NCI-H187 treated with DMSO at 0.1 percent for 48 hours (cell line): ENCODE measurements at places on chromosomes 7 and 10.

DNA sequence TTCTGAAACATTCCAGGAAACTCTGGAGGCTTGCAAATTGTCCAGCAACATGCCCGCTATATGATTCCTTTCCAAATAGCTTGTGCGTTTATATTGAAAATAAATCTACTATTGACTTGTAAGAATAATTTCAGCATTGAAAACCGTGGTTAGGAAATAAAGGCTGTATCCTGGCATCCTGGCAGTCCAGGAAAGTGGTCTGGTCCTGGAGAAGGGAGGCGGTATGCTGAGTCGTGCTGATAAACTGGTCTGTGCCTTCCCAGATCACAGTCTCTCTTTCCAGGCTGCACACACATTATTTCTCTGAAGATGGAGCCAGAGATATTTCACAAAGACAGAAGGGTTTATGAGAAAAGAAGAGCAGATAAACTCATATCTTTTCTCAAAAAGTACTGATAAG is 350.1 kb upstream of the COBL start:
- no peak for DNase-seq

DNA sequence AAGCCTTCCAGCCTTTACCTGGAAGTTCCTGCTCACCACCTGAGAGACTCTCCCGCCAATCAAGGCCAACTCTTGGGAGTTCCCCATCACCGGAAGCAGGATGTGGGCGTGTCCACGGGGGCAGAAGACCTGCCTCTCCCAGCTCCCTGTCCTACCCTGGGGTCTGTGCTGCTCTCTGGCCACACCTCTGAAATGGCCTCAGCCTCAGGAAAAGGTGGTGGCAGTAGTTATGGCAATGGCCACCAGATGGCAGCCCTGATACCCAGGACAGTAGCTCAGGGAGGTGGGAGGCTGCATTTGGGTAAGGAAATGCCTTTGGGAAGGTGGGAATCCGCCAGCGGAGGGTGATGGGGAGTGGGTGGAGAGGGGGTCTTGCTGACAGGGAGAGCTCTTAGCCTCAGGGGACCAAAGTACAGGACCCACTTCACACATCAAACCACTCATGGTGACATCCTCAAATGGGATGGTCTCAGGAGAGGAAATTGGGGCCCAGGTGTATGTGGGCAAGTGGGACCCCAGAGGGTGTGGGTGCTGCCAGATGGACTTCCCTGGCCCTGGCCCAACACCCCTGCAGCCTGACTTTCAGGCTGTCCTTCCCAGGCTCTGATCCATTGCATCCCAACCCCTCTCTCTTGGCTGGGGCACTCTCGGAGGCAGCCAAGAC is 33.9 kb downstream of the KAZALD1 start:
- DNase-seq: peak; percentile 10

- DNase-seq: no peak
Observed at GRCh38 chr7:97580205-97580604, 151.7 kb upstream of the TAC1 start.

GRCh38 chr10:121734589-121735045 is 136.4 kb upstream of the FGFR2 start:
- DNase-seq: no peak

DNA sequence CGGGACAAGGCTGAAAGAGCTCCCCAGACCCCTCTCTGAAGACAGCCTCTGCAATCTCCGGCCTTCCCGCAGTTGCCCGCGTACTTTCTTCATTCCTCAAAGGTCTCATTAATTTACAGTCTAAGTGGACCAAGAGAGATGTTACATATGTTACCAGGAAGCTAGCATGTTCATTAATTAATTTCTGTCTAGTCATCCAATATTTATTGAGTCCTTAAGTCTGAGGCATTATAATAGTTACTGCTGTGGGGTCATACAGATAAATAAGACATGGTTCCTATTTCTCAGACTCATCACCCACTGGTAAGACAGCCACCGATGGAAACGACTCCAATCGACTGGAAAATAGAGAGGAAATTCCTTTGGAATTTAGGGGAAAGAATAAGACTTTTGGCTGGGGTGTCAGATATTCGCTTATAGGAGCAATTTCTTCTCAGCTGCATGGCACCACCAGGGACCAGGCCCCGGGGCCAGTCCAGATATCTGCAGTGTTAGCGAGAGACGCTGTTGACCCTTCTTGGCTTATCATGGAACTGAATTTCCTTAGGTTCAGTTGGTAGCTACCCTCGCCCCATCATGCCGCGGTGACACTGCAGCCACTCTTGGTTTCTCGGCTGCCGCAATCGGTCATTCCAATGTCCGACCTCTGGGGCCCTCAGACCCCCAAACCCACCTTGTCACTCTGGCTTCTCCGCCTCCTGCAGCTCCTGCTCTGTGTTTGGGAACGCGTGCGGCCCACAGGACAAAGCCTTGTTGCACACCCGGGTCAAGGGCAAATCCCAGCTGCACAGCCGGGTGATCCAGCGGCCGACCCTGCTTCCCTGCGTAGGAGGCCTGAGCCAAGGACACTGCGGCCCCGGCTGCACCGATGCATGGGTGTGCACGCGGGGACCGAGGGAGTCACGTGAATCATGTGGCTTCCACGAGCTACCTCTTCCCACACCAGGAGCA is 383.2 kb downstream of the DNAJB6 start:
- DNase-seq: no peak

DNA sequence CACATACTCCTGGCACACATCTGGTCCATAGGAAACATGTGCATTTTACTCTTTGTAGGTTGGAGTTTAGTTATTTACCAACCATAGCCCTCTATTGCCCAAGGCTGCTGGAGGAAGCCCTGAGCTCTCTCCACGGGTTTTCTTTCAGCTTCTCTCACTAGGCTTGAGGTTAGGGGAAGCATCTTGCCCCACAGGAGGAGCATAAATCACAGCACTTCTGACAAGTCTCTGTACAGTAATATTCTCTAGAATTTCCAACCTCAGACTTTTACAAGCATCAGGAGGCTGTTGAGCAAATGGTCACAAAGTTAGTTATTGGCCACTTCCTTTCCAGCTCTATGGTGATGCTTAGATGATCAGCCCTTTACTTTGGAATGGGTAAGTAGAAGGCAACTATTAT is 122.9 kb upstream of the GLI3 start:
- no peak for DNase-seq

DNA sequence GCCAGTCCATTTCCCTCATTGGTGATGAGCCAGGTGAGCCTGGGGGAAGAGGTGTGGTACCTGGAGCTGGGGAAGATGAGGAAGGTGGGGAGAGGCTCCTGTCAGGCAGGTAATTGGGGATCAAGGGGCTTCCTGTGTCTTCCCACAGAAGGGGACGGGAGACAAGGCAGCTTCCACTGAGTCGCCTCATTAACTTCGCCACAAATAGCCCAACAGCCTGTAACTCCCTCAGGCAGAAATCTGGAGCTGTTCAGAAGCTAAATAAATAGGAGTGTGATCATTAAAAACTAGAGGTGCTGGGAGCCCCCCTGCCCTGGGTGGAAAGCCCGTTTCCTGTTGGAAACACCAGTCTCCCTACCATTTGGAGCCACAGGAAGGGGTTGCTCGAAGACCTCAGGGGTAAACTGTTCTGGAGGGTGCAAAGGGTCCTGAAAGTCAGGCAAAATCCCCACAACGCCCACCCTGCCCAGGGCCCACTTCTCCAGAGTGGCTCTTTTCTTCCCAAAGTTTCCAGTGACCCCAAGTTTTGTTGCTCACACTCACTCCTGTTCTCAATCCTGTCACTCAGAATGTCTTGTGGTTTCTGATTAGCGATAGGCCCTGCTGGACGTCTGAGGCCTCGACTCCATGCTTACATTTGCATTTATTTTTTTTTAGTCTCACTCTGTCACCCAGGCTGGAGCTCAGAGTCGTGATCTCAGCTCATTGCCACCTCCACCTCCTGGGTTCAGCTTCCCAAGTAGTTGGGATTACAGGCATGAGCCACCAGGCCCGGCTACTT is 25.7 kb downstream of the UNC5B start:
- no peak for DNase-seq
